Spleen (tissue), 13 donors: ENCODE measurements at places on chromosomes 1 and 21. TPM values are rescaled to one million over a fixed set of nuclear protein-coding genes. Genes with fewer than 3 reads are reported as not detected.

The TRIM17 gene
- total RNA-seq = 5.0 TPM

The SNRPE gene
- total RNA-seq = 30.1 TPM

The FAM43B gene
- 0.77 TPM for total RNA-seq

The DHRS3 gene
- 29.0 TPM for total RNA-seq

The CAPN8 gene
- total RNA-seq = not detected

The OR2T4 gene
- not detected for total RNA-seq

The NTMT2 gene
- not detected for total RNA-seq

The AIRE gene
- total RNA-seq = not detected

The FNDC7 gene
- total RNA-seq = not detected

The C1QA gene
- total RNA-seq = 1,485 TPM

The LMOD1 gene
- total RNA-seq = 11.0 TPM

The SYCP1 gene
- not detected for total RNA-seq

The LIPI gene
- total RNA-seq = not detected

The SMIM1 gene
- total RNA-seq = 12.7 TPM

The CDK18 gene
- total RNA-seq = 14.1 TPM
